Chondrocyte (in vitro differentiated cells): ENCODE measurements at places on chromosomes 6 and 20. TPM values are rescaled to one million over a fixed set of nuclear protein-coding genes. Genes with fewer than 3 reads are reported as not detected.

GRCh38 chr6:44446626-44447300, 59.3 kb downstream of the CDC5L start:
- no peaks in the 10 kb centered on the region for H3K4me1 ChIP-seq
- peaks cover 29% of the 10 kb centered on the region for H3K36me3 ChIP-seq
- no peak overlapping the region for H3K27ac ChIP-seq

DNA sequence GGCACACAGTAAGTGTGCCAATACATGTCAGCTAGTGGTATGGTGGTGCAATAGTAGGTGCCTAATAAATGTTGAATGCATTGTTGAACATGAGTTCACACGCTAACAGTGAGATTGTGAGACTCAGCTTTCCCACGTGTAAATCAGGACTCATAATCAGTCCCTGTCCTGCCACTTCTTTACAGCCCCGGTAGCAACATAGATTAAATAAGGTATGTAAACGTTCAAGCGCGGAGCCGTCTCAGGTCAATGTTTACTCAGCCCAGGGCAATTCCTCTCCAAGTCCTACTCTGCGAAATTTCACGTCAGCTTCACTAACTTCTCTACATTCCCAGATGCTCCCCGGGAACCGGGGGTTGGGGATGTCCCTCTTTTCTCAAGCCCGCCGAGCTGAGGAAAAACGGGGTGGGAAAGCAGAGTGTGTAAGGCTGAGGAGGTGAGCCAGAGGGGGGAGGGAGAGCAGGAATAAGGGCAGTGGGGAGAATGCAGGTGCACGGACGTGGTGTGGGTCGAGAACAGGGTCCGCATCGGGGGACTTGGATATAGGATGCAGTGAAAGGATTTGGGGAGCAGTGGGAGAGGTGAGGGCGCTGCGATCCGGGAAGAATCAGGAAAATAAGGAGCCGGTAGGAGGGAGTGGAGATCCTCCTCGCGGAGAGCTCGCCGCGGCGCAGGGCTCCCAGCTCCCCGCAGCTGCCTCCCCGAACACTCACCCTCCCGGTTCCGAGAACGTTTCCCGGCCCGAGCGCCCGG, 544 bp upstream of the TP53INP2 start:
- H3K27ac ChIP-seq, result peak overlapping the region; percentile 97
- peak overlapping the region; percentile 97 for H3K4me3 ChIP-seq
- no peak for DNase-seq
- peaks cover 38% of the 10 kb centered on the region for H3K4me1 ChIP-seq

- no peak overlapping the region for H3K27ac ChIP-seq
- H3K36me3 ChIP-seq, result no peaks in the 10 kb centered on the region
- H3K4me3 ChIP-seq, result no peak overlapping the region
- DNase-seq, result no peak
Measured at GRCh38 chr20:2302384-2303060, 6.7 kb downstream of the TGM3 start.

GRCh38 chr20:42063141-42063540, 445.0 kb upstream of the CHD6 start:
- no peak overlapping the region for H3K27ac ChIP-seq
- H3K4me3 ChIP-seq, result no peak overlapping the region
- no peaks in the 10 kb centered on the region for H3K36me3 ChIP-seq
- DNase-seq, result no peak
- no peaks in the 10 kb centered on the region for H3K4me1 ChIP-seq

GRCh38 chr20:17525650-17526049, 5.5 kb downstream of the BFSP1 start:
- H3K4me3 ChIP-seq, result no peak overlapping the region
- H3K4me1 ChIP-seq, result peaks cover 11% of the 10 kb centered on the region
- DNase-seq, result no peak
- no peak overlapping the region for H3K27ac ChIP-seq
- H3K36me3 ChIP-seq, result no peaks in the 10 kb centered on the region

GRCh38 chr6:22613695-22614094, 44.3 kb downstream of the HDGFL1 start:
- no peak overlapping the region for H3K4me3 ChIP-seq
- no peaks in the 10 kb centered on the region for H3K27me3 ChIP-seq
- H3K4me1 ChIP-seq, result peaks cover 42% of the 10 kb centered on the region
- DNase-seq, result no peak
- peak overlapping the region; percentile 83 for H3K27ac ChIP-seq
- H3K36me3 ChIP-seq, result peaks cover 2% of the 10 kb centered on the region

DNA sequence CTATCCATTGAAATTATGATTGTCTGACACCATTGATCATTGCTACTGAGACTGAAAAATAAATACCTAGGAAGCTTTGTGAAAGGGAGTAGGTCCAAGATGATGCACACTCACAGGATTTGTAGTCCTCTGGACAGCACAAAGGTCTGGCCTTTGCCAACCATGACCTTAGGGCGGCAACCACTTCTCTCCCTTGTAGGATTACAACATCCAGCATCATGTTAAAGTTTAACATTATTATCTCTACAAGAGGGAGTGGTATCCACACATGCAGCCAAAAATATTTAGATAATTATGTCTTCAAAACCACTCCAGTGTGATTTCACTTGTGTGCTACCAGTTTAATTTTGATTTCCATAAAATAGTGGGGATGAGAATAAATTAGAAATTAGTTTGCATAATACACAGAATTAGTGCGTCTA, 51.1 kb upstream of the NHSL1 start:
- H3K4me1 ChIP-seq, result peaks cover 26% of the 10 kb centered on the region
- no peaks in the 10 kb centered on the region for H3K36me3 ChIP-seq
- DNase-seq, result no peak
- no peaks in the 10 kb centered on the region for H3K27me3 ChIP-seq
- H3K4me3 ChIP-seq, result no peak overlapping the region
- H3K27ac ChIP-seq, result no peak overlapping the region

DNA sequence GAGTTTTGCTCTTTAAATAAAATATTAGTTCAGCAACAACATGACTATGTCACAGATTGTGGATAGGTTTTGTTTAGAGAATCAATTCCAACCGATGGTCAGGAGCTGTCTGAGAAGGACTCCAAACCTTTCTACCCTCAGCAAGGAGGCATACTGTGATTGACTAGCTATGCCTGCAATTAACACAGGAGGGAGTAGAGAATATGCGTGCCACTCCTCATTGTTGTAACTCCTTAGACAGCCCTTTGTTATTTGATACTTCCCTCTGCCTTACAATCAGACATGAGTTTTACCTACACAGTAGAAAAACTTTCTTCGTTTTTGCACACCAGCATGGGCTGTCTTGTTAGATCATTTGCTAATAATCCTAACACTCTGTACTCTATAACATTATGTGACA, 796.5 kb downstream of the PRIM2 start:
- no peak for DNase-seq
- H3K36me3 ChIP-seq, result no peaks in the 10 kb centered on the region
- H3K4me1 ChIP-seq, result no peaks in the 10 kb centered on the region
- H3K4me3 ChIP-seq, result no peak overlapping the region
- H3K27me3 ChIP-seq, result no peaks in the 10 kb centered on the region
- H3K27ac ChIP-seq, result no peak overlapping the region

- no peaks in the 10 kb centered on the region for H3K36me3 ChIP-seq
- peak overlapping the region; percentile 53 for H3K27ac ChIP-seq
- peaks cover 30% of the 10 kb centered on the region for H3K27me3 ChIP-seq
- DNase-seq, result no peak
- peak overlapping the region; percentile 85 for H3K4me3 ChIP-seq
Measured at GRCh38 chr6:133243723-133244305, 2.7 kb downstream of the EYA4 start.

GRCh38 chr6:150293423-150294173, 75.2 kb upstream of the IYD start:
- peaks cover 3% of the 10 kb centered on the region for H3K36me3 ChIP-seq
- H3K4me1 ChIP-seq, result peaks cover 32% of the 10 kb centered on the region
- peak overlapping the region; percentile 77 for H3K27ac ChIP-seq
- no peak overlapping the region for H3K4me3 ChIP-seq
- DNase-seq, result no peak

GRCh38 chr20:59207742-59208357, 44.2 kb downstream of the ZNF831 start:
- H3K27ac ChIP-seq, result peak overlapping the region; percentile 37
- H3K27me3 ChIP-seq, result peaks cover 32% of the 10 kb centered on the region
- no peak overlapping the region for H3K4me3 ChIP-seq
- H3K4me1 ChIP-seq, result no peaks in the 10 kb centered on the region

The PGBD1 gene
- 7.6 to 9.9 TPM (median 8.5 TPM) in 3 replicates for total RNA-seq

GRCh38 chr20:275791-276190, 14.8 kb downstream of the C20orf96 start:
- peaks cover 26% of the 10 kb centered on the region for H3K36me3 ChIP-seq
- no peaks in the 10 kb centered on the region for H3K27me3 ChIP-seq
- no peak for DNase-seq
- no peak overlapping the region for H3K4me3 ChIP-seq
- H3K4me1 ChIP-seq, result no peaks in the 10 kb centered on the region

The TFAP2C gene
- 4.8 to 36.2 TPM (median 5.2 TPM) in 3 replicates for total RNA-seq

The GJA1 gene
- 194 to 296 TPM (median 295 TPM) in 3 replicates for total RNA-seq

DNA sequence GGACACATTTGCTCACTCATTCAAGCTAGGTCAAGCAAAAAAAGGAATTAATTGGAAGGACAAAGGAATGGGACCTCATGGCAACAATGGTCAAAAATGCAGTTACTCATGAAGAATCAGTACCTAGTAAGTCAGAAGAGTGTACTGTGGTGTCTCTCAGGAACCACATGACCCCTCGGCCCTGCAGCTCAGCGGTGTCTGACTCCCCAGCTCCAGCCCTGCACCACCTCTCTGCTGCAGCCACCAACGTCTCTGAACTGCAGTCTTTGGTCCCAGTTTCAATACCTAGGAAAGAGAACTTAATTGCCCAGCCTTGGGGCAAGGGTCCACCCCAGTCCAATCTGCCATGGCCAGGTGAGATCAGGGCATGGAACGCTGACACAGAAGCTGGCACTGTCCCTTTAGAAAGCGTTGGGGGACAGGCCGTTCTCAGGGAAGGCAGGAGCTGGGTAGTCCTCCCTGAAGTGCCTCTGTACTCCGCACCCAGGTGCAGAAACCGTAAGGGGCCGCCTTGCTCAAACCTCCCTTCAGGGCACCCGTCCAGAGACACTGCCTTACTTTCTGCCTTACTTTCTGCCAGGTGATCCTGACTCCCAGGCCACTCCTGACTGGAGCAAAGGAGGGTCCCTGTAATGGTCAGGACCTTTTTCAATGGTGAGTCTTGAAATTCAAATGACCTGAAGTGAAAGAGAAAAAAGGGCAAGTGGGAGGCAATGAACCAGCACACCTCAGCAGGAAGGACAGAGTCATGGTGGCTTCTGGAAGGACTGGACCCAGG, 13.2 kb upstream of the NELFCD start:
- H3K27me3 ChIP-seq, result peaks cover 10% of the 10 kb centered on the region
- DNase-seq, result no peak
- no peaks in the 10 kb centered on the region for H3K4me1 ChIP-seq
- H3K4me3 ChIP-seq, result no peak overlapping the region
- H3K36me3 ChIP-seq, result peaks cover 4% of the 10 kb centered on the region
